ENCODE measurements at places on chromosomes 5 and 9.

DNA sequence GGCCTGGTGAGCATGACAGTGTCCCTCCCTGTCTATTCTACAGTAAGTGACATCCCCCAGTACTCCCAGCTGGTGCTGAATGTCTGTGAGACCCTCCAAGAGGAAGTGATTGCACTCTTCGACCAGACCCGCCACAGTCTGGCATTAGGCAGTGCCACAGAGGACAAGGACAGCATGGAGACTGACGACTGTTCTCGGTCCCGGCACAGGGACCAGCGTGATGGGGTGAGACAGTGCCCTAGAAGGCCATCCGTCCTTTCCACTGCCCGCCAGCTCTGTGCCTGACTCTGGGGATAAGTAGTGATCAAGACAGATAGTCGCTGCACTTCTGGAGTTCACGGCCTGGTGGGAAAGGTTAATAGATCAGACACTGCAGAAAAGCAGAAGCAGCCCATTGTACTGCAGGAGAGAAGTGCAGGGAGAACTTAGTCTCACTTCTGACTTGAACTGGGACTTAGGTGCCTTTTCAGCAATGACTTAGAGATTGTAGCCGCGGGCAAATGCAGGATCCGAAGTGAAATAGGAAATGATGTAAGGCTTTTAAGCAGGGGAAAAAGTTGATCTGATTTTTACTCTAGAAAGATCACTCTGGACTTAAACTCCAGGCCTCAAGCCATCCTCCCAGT, 28.4 kb downstream of the SH3GLB2 start:
- DNase-seq = no peak

GRCh38 chr9:33202552-33203201, 35.5 kb upstream of the B4GALT1 start:
- no peak for DNase-seq

GRCh38 chr5:32625106-32625505, 39.7 kb downstream of the SUB1 start:
- DNase-seq = no peak

DNA sequence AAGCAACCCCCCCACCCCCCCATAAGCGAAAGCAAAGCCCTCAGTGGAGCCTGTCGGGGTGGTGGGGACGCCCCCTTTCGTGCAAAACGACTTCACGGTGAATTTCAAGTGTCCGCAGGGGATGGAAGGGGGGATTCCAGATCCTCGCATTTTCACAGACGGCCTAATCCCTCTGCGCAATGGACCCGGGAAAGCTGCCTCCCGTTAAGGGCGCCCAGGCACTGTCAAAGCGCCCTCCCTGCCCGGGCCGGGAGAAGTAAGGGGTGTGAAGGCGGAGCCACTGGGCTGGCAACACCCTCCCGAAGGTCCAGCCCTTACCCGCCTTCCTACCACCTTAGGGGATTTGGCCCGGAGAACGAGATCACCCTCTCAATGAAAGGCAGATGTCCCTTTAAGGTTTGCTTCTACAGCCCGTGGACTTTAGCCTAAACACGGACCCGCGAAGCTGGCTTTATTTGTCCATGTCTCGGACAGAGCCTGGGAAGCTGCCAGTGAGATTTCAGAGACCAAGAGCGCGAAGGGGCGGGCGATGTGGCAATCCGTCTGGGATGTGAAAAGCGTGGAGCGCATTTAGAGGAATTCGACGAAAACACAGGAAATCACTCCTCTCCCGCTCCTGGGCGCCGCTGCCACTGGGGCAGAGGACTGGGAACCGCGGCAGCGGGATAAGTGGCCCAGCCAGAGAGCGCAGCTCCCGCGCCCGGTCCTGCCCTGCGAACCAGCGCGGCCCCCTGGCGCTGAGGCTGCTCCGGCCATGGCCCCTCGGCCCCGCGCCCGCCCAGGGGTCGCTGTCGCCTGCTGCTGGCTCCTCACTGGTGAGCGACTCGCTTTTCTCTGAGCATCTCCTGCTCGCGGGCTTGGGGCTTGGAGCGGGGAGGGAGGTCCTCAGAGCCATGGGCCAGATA, at the start of the genes ITGA1 and PELO:
Gene ITGA1, plus strand, starts transcription at position 317 of the 905 bp plus-strand sequence. Its CDS starts 438 bp downstream, at position 755.
Gene PELO, plus strand, starts transcription at position 317 of the 905 bp plus-strand sequence. CDS start 12,479 bp downstream, outside the sequence.
- no peak for DNase-seq

- DNase-seq = no peak
These were observed 297.2 kb downstream of the MED10 start for GRCh38 chr5:6080930-6081726.

GRCh38 chr5:148924817-148925216, 98.4 kb downstream of the ADRB2 start:
- DNase-seq = no peak

- no peak for DNase-seq
These were observed 288.9 kb downstream of the MSX2 start for GRCh38 chr5:175013251-175013650.

DNA sequence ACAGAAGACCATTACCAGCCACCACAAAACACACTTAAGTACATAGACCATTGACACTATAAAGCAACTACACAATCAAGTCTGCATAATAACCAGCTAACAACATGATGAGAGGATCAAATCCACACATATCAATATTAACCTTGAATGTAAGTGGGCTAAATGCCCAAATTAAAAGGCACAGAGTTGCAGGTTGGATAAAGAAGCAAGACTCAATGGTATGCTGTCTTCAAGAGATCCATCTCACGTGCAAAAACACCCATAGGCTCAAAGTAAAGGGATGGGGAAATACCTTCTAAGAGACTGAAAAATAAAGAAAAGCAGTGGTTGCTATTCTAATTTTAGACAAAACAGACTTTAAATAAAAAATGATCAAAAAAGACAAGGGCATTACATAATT, 113.6 kb upstream of the CD180 start:
- DNase-seq = no peak

- no peak for DNase-seq
These were observed 105.9 kb downstream of the UNC13B start for GRCh38 chr9:35267710-35268109.

DNA sequence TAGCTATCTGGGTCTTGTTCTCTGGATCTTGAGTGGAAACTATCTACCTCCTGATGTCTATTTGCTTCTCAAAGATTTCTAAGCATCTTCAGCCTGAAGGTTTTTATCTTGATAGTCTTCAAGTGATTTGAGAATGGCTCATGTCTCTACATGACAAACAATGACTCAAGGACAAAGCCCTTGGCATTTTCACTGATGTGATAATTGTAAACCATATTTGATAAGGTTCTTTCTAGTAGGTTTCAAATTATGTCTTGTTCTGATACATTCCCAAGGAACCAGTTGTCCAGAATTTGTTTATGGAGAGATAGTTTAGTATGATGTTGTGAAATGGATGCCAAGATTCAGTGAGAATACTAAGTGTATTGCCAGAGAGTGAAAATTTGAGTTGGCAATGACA, 1079.3 kb upstream of the CDH9 start:
- no peak for DNase-seq

- DNase-seq = no peak
These were observed 192.6 kb upstream of the IRX4 start for GRCh38 chr5:2075365-2075764.

GRCh38 chr9:98374385-98375051, 119.1 kb upstream of the TBC1D2 start:
- DNase-seq = no peak

DNA sequence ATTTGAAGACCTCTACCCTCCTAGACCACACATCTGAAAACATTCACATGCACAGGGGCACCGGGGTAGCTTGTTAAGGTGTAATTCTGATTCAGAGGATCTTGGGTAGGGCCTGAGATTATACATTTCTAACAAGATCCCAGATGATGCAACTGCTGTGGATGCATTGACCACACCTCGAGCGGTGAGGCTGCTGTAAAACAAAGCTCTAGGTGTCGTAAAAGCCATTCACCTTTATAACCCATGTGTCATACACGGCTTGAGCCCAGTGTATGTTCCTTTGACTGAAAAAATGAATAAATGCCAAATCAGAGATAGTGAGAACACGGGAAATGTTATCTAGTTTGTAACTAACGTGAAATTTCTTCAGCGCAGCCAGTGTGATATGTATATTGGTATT, 1578.2 kb upstream of the WWC1 start:
- no peak for DNase-seq

DNA sequence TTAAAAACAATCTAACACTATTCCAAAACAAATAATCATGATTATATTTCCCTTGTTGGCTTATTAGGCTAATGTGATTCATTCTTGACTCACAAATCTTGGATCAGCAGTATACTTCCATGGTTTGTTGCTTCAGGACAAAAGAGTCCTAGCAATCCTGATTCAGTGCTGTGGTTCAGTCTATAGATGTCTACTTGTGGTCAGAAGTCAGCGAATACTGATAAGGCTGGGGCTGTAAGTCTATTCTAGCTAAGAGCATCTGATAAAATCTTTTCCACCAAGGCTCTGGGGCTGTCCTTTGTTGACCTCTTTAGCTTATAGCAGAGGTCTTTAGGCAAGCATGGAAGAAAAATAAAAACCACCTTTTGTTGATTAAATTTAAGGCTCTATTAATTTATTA, 4.4 kb upstream of the SMIM3 start:
- DNase-seq = no peak

DNA sequence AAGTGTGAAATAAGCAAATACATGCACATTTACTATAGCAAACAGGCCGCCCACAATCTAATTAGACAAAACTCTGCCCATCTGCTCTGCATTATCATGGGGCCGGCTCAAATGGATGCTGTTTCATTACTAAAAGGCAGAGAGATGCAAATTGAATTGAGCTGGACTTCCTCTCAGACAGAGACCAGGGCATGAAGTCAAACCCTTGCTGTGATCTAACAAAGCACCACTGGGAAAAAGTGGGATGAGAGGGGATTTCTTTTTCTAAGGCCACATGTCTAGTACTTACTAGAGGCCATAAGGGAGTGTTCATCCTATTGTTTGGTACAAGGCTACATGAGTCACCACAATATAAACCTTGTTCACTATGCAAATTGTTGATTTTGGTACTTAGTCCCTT, 614.7 kb downstream of the ISL1 start:
- no peak for DNase-seq

- DNase-seq = no peak
These were observed 21.4 kb downstream of the ZNF608 start for GRCh38 chr5:124725040-124725434.
